ENCODE measurements at places on chromosomes 2 and 18.

DNA sequence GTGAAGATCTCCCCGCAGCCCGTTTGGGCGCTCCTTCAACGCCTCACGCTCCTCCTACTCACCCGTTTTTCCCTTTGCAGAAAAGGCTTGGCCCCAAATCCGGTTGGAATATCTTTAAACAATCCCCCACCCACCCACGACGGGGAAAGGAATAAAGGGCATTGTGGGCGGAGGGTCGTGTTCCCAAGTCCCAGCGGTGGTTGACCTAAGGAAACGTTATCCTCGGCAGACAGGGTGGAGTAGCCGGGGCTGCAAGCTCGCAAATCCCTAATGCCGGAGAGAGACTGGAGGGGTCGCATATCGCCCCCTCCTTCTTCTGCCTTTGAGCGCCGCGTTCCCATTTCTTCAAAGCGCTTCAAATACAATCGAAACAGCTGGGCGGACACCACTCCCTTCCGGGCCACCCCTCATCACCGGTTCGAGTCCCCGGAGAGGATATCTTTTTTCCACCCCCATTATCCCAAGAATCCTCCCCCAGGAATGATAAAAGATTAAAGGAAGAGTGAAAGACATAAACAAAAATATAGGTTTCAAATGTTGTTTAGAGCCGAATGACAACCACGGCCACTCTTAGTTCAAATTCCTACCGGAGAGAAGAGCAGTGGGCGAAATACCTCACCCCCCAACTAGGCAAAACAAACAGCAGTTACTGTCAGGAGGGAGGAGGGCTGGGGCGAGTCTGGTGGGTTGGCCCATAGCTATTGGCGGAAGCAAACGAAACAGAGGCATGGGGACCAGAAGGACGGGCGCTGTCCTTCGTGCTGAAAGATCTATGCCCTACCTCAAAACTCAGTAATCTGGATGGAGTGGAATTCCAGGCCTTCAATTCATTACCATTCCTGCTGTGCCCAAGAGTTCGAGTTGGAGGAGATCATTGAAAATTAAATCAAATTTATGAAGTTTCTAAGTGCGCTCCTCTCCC, 2.8 kb upstream of the GAD1 start:
- DNase-seq, result peak; percentile 57

- no peak for DNase-seq
These were observed 62.3 kb upstream of the NABP1 start for GRCh38 chr2:191615596-191615995.

- no peak for DNase-seq
These were observed 522.9 kb downstream of the TMEM182 start for GRCh38 chr2:103284750-103285149.

DNA sequence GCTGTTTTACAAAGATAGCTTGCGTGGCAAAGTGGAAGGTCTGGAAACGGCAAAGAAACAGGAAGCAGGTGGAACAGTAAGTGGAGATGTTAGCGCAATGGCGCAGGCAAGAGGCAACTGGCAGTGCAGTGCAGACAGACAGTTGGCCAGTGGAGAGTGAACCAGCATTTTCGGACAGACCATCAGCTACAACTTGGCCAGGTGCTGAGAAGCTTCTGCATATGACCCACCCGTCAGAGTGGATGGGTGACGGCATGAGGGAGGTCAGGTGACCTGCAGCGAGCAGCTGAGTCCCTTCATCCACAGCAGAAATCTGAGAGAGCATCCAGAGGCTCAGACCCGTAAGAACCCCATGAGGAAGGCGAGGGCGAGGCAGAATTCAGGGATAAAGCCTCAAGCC, 33.8 kb downstream of the NPC1 start:
- no peak for DNase-seq

- DNase-seq, result no peak
These were observed 209.5 kb downstream of the UBE2E3 start for GRCh38 chr2:181189951-181190350.

DNA sequence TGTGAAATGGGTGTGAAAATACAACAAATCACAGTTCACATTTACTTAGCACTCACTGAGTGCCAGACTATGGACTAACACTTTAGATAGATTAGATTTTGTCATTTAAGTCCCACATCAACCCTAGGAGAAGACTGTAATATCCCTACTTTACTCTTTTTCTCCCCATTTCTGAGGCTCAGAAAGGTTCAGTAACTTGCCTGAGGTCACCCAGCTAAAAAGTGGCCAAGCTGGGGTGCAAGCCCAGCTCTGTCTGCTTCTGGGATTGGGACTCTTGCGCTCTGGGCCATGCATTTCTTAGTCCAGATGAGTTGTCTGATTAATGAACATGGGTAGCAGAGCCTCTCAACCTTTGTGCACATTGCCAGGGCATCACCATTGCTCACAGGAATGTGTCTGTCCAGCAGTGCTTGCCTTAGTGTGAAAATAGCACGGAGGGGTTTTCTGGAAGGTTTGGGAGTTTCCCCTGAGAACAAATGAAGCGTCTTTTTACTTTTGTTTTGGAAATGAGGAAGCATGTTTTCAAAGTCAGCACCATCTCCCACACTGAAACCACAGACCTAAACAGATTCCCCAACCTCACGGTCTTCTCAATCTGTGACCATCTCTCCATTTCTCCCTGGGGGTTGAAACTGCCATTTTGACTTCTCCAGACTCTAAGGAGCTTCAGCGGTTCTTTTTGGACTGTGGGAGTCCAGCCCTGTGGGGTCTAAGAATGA, 31.9 kb downstream of the NRP2 start:
- DNase-seq, result peak; percentile 42

DNA sequence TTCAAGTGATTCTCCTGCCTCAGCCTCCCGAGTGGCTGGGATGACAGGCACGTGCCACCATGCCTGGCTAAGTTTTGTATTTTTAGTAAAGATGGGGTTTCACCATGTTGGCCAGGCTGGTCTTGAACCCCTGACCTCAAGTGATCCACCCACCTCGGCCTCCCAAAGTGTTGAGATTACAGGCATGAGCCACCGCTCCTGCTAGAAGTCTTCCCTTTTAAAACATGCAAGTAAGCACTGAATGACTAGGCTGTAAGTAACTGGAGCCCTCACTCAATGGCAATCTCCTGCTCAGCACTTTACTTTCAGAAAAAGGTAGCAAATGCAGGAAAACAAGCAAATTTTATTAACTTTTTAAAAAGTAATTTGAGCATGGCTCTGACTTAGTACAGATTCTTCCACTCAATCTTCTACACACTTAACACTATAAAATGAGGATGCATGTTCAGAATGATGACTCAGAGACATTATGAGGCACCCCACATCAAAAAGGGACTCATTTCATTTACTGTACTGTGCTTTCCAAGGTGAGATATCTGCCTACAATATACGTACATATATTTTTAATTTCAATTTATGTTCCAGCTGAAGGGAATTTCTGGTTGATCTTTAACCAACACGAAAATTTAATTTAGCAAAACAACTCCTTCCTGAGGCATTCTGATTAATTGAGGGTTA, 6.6 kb upstream of the NCK2 start:
- no peak for DNase-seq

- no peak for DNase-seq
These were observed 118.5 kb upstream of the CD302 start for GRCh38 chr2:159916511-159916910.

DNA sequence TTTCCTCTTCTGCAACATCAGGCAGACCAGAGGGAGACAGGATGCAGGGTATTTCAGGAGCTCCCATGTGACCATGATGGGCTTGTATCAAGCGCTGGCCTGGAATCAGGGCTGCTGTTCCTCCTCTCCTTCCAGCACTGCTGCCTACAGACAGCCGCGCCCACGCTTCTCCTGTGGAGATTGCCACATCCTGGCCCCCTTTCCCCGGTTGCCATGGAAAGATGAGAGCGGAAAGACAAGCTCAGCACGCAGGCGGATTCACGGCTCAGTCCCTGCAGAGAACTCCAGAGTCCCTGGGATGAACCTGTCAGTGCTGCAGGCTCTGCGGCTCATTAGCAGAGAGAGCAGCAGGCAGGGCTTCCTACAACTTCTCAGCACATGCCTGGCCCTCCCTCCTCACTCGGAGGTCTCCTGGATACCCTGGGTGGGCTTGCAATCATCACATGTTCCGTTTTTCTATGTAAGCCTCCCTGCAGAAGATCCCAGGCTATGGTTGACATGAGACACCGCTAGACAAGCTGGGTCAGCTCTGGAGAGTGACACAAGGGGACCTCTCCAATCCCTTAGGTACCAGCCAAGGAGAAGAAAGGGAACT, 497.8 kb upstream of the MYT1L start:
- no peak for DNase-seq

- DNase-seq, result no peak
These were observed 77.5 kb downstream of the STPG4 start for GRCh38 chr2:47077442-47078117.

- DNase-seq, result no peak
These were observed 16.3 kb upstream of the RMP24 start for GRCh38 chr18:35956226-35956625.
